ENCODE measurements at places on chromosomes 16 and 17. TPM values are rescaled to one million over a fixed set of nuclear protein-coding genes. Genes with fewer than 3 reads are reported as not detected.

The SLC9A5 gene
- 1.4 TPM for total RNA-seq

The PRKCB gene
- total RNA-seq = 0.18 TPM

The ZNF624 gene
- total RNA-seq = 1.7 TPM

The TMC5 gene
- total RNA-seq = 7.3 TPM

The UTP18 gene
- total RNA-seq = 69.7 TPM

The GAS2L2 gene
- 0.06 TPM for total RNA-seq

The HSPB9 gene
- not detected for total RNA-seq

The ZNF771 gene
- total RNA-seq = 5.3 TPM

The RASL10B gene
- total RNA-seq = 0.13 TPM

The KRTAP4-3 gene
- not detected for total RNA-seq

The KCNH6 gene
- total RNA-seq = not detected

Data from A549 treated with Mapracorat at 1 μM for 4 hours (cell line).